ENCODE measurements at places on chromosomes 3 and 15.

GRCh38 chr15:85504749-85505676 is 124.6 kb downstream of the AKAP13 start:
- peak; percentile 84 for DNase-seq

GRCh38 chr3:166177130-166177529 is 339.9 kb upstream of the BCHE start:
- DNase-seq, result no peak

- no peak for DNase-seq
Observed at GRCh38 chr15:71891026-71891425, 80.7 kb downstream of the NR2E3 start.

DNA sequence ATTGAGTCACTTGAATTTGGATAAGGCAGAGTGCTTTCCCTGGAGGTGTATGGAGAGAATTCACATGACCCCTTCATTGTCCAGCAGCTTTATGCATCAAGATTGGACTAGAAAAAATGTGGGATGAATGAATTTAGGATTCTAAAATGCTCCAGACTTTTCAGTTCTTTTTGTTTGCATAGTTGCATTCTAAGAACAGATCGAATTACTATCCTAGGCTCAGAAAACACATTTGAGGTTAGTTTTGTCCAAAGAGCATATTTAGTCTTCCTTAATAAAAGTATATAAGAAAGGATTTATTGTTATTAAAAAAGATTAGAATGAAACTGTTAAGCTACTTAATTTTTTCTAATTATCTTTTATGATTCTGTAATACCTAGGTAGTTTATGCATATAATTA is 127.4 kb downstream of the UBE2E2 start:
- DNase-seq, result no peak

DNA sequence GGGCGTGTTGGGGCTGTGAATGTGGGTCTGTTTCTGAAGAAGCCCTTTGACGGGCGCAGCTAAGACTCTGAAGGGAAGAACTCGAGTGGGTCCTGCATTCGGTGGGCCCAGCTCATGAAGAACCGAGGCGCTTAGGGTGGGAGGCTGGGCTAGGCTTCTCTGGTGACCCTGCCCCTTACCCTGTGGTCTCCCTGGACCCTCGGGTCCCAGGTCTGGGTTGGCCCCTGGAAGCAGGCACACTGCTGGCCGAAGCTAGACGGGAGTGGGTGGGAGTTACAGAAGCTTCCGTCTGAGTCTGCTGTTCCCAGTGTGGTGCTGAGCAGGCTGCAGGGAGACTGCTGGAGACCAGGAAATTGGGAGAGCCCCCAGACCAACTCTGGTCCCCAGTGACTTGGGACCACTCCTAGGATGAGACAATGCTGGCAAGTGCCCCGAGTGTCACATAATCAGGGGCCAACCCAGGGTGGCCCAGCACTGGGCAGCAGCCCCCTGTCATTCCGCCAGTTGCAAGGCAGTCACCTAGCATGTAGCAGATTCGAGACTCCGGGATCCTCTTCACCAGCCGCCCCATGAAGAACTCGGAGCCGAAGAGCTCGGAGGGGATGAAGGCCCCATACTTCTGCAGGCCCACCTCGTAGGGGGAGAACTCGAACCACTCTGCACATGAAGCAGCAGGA is 16.7 kb upstream of the EHD4 start:
- no peak for DNase-seq

Measured in activated CD4-positive, alpha-beta T cell treated with anti-CD3 and anti-CD28 coated beads, Interleukin-2, amount 10 ng/mL, durations not matched to agents 24 days and 14 days (primary cell).